ENCODE measurements at places on chromosomes 3 and 15.
A peak's percentile ranks its signal among the peaks of the same experiment; 100 is the strongest.

- DNase-seq, result no peak
These were observed 41.6 kb upstream of the TASOR start for GRCh38 chr3:56724676-56725075.

GRCh38 chr3:141949399-141949798 is 73.0 kb downstream of the ATP1B3 start:
- no peak for DNase-seq

DNA sequence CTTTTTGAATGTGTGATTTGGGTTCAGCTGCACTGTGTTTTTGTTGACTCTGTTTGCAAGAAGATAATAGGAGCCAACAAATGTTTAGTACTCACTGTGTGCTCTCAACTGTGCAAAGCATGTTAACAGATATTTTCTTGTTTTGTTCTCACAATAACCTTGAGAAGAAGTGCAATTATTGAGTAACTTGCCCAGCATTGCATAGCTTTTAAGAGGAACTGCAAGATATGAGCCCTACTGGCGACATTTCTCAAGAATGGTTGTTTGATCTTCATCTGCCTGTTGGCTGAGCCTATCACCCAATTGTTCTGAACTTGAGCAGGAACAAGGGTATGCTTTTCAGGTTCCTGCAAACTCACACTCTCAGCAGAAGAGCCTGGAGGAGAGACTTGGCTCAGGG is 43.4 kb upstream of the AGBL1 start:
- no peak for DNase-seq

DNA sequence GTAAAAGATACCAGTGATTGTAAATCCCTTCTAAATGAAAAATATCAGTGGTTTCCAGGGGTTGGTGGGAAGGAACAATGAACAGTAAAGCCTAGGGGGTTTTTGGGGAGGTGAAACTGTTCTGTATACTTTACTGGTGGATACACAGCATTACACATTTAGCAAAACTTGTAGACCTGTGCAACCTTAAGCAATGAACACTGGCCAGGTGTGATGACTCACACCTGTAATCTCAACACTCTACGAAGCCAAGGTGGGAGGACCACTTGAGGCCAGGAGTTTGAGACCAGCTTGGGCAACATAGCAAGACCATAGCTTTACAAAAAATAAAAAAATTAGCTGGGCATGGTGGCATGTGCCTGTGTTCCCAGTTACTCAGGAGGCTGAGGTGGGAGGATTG is 1.8 kb downstream of the CCDC13 start:
- no peak for DNase-seq

DNA sequence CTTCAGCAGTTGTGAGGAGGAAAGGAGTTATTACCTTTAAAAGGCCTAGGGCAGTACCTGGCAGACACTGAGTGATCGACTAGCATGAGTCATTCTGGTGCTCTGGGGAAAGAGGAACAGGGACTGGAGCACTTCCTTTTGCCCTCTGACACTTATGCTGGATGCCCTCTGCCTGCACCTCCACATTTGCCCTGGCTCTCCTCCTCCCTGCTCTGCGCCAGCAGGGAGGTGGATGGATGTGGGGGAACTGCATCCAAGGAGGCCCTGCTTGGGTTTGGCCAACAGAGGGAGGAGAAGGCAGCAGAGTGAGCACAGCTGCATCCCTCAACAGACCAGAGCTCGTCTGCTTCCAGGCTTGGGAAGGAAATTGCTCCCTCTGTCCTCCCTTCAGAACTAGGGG is 75.0 kb downstream of the SEMA5B start:
- peak; percentile 36 for DNase-seq

- no peak for DNase-seq
These were observed 107.4 kb downstream of the HES1 start for GRCh38 chr3:194243172-194243837.

DNA sequence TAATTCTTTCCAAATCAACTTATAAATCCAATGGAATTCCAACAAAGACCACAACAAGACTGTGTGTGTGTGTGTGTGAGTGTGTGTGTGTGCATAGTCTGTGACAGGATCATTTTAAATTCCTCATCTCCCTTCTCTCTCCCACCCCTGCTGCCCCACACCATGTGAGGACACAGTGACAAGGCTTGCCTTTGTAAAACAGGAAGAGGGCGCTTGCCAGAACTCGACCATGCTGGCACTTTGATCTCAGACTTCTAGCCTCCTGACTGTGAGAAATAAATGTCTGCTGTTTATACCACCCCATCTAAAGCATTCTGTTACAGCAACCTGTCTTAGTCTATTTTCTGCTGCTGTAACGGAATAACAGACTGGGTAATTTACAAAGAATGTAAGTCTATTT is 99.1 kb downstream of the NSMCE3 start:
- no peak for DNase-seq

DNA sequence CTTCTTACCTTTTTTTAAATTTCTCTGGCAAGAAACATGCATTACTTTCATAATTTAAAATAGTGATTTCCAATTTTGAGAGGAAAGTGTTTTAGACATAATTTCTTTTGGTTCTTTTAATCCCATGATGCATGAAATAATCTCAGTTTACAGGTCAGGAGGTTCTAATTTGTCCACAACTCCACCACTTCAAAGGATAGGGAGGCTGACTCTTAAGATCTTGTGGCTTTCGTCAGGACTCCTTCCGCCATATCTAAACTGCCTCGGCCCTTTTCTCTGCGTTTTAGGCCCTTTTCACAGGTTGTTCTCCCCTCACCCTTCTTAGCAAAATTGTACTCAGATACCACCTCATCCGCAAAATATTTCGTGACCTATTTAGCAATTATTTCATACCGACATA is 8.0 kb downstream of the DYNC1LI1 start:
- DNase-seq, result no peak

DNA sequence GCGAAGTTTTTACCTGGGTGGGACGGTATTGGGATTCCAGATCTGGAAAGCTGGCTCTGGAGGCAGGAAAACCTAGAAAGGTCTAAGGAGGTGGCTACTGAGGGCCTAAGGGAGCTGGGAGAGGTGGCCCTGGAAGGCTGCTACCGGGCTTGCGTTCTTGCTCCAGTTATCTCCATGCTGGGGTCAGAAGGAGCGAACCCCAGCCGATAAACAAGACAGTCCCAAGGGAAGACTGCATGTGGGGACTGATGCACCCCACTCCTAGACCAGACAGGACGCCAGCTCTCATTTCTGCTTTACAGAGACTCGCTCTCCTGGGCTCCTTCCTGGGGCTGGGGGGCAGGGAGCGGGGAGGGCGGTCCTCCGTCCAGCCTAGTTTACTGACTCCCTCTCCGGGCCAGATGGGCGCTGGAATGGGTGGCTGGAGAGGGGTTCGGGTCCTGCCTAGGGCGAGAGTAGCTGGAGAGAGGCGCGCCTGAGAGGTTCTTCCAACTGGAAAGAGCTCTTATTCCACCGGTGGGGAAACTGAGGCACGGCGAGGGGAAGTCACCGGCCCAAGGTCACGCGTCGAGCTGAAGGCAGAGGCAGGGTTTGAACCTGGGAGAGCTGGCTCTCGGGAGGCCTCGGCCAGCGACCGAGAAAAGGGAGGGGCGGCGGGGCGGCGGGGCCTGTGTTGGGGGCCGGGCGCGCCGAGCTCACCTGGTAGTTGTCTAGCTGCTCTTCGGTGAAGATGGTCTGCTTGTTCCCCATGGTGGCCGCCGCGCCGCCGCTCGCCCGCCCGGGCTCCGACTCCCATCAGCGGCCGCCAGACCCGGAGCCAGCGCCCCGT is 565 bp downstream of the CIB2 start:
- no peak for DNase-seq

GRCh38 chr3:134430174-134430573 is 55.6 kb downstream of the ANAPC13 start:
- no peak for DNase-seq

GRCh38 chr3:70716832-70717231 is 404.4 kb upstream of the MDFIC2 start:
- peak; percentile 17 for DNase-seq

DNA sequence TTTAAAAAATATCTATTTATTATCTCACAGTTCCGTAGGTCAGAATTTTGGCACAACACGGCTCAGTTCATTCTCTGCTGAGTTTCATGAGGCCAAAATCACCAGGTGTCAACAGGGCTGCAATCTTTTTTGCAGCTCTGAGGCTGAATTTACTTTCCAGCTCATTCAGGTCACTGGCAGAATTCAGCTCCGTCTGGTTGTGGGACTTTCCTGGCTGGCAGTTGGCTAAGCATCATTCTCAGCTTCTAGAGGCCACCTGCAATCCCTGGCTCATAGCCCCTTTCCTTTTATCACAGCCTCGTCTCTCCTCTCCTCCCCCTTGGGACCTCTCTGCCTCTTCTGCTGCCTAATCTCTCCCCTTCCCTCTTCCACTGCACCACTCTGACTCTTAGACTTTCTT is 174.0 kb upstream of the WNT5A start:
- no peak for DNase-seq

- DNase-seq, result peak; percentile 18
These were observed 8.6 kb upstream of the STX19 start for GRCh38 chr3:94036909-94037507.

GRCh38 chr3:171142985-171143384 is 116.5 kb upstream of the SLC2A2 start:
- DNase-seq, result no peak

GRCh38 chr3:126347543-126348161 is 9.6 kb downstream of the KLF15 start:
- DNase-seq, result no peak

- DNase-seq, result no peak
These were observed 14.5 kb upstream of the CCR1 start for GRCh38 chr3:46222435-46223161.

DNA sequence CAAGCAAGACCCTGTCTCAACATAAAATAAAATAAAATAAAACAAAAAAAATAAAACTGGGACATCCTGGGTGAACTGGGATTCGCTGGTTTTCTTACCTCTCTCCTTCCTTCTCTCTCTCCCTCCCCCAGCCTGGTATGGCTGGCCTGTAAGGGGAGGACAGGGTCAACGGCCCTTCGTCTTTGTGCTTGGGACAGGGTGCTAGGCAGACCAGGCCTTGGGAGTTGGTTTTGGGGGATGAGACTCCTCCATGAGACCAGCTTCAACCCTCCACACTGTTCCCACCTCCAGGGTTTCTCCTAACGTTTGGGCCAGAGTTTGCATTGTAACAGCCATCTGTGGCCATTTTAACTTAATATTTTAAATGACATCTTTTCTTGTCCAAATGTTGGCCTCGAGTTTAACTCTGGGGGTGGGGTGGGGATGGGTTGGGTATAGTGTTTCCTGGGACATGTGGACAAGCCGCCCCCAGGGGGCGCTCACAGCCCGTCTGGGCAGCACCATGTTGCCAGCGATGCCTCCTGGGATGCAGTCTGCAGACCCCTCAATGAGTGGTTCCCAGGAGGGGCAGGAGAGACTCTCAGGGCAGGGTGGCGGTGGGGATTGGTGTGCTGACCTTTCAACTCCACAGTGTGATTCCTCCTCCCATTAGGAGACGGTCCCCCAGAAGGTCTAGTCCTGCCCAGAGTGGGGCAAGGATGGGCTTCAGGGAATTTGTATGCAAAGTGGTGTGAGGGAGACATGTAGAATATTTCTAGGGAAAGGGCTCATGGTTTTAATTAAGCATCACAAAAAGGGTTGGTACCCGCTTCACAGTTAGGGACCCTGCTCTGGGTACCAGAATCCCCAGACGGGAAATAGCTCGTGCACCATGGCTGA is 37.7 kb upstream of the LCTL start:
- peak; percentile 71 for DNase-seq

DNA sequence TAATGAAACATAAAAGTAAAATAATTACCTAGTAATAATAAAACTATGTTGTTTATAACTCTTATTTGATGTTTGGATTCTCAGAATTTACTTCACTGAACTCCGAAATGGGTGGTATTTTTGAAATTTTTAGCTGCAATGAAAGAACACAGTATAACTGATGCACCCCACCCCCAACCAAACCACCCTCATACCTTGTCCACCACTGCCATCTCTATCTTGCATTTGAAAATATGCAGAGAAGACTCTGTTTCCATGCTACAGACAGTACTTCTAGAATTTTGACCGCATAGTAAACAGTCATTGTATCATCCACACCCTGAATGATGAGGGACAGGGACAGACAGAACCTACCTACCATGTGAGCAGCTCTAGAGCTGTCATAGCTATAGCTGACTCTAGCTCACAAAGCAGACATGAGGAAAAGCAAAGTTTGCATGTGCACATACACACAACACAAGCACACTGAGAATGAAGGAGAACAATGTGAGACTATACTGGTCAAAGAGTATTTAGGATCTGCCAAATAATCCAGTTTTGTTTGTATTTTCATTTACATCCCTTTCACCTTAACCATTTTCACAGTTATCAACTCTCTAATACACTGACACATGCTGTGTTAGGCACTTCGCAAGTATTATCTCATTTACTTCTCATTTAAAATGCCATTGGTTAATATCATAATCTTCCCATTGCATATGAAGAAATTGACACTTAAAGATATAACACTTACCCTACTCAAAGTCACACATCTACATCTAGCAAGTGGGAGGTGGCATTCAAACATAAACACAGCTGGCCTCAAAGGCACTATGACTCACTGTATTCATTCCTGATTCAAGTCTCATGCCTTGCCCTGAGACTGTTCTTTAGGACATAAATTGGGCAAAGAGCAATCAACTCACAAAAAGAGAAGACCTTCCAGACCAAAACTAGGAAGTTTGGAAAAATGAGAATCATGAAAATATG is 1014.7 kb upstream of the CFAP20DC start:
- DNase-seq, result no peak
